ENCODE measurements at places on chromosomes 1 and 21.

DNA sequence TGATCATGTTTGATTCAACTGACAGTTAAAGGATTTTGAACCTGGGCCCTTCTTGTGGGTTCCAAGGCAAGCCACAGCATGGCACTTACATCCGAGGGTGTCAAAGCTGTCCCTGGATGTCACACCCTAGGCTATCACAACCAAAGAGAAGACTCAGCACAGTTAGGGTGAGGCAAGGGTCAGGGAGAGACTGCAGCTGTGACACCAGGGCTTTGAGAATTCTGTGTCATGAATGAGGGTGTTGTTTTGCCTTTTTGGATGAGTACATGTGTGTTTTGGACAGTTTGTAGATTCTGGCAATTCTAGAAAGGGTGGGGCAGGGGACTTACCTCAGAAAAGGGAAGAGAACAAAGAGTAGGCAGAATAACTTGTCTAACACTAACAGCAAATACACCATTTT, 37.8 kb upstream of the ZNF326 start:
- DNase-seq = no peak

DNA sequence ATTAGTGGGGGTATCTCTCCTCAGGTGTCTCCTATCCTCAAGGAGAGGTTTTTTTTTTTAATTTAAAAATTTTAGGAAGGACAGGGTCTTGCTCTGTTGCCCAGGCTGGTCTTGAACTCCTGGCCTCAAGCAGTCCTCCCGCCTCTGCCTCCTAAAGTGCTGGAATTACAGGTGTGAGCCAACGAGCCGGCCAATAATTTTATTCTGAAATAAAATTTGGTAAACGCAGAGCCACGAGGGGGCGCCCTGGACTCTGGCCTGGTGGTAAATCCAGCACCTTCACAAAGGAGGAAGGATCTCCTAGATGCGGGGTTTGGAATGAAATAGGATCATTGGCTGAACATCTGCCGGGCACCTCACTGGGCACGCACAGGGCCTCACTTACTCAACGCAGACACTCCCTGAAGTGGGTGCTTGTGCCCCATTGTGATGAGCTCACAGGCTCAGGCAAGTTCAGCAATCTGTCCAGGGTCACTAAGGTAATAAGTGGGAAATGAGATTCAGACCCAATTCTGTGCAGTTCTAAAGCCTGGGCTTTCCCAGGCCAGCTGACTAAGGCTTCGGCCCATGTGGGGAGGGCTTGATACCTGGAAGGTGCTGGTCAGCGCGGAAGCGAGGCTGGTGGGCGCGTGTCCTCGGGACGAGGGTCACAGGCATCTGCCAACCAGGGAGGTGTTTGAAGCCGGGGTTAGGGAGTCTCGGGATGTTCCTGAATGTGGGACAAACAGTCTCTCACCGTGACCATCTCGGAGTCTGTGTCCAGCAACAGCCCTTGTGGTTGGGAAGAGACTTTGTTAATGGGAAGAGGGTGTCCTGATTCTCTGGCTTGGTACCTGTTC, 32.7 kb upstream of the ETV3 start:
- no peak for DNase-seq

DNA sequence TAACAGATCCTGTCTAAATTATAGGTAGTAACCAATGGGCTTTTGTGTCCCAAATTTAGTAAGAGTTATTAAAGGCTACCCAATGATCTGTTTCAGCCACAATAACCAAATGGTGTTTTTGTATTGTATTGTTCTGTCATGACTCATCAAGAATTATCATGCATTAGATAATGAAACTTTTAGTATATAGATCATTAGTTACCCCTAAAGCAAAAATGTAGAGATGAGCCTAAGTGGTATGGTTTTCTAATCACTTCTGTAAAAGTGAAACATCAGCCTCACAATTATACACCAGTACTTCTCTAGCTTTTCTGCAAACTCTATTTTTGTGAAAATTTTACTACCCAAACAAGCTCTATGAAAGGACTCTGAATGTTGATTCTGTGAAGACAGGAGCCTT, 71.4 kb downstream of the LRRC7 start:
- no peak for DNase-seq

DNA sequence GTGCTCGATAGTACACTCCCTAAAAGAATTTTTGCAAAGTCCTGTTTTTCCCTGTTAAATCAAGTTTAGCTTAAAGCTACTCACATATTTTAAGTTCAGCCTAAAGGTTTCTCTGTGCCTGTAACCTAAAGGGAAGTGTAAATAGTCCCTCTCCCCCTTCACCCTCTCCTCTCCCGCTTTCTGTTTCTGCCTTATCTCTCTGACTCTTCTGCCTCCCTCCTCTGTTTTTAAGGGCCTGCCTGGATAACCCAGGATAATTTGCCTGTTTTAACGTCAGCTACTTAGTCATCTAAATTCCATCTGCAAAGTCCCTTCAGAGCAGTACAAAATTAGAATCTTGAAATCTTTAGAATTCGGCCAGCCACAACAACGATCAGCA, 92.6 kb downstream of the NID1 start:
- no peak for DNase-seq

DNA sequence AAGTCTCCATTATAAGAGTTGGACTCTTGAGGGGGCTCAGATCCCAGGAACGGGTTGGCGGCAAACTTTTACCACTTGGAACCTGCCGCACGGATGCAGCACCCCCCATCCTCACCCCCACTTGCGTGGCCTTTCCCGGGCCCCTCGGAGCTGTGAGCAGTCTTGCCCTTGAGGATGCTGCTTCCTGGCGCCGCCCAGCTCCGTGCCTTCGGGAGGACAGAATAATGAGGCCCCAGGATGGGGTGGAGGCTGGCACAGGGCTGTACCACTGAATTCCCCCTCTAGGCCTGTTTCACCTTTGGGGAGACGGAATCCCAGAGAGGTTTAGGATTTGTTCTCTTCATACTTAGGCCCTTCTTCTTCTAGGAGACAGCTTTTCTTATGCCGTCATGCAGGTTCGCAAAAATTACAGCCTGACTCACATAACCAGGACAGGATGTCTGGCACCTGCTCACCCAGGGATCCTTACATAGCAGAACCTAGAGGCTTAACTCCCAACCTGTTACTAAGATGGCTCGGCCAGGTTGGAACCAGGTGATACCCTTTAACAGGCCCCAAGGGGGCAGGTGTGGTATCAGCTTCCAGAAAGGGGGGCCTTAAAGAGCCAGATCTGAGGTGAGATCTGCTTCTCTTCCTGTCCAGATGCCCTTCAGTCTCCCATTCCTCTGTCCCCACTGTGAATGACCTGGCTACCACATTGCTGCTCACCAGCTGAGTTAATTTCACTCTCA, 1.5 kb downstream of the TRNP1 start:
- DNase-seq = no peak

DNA sequence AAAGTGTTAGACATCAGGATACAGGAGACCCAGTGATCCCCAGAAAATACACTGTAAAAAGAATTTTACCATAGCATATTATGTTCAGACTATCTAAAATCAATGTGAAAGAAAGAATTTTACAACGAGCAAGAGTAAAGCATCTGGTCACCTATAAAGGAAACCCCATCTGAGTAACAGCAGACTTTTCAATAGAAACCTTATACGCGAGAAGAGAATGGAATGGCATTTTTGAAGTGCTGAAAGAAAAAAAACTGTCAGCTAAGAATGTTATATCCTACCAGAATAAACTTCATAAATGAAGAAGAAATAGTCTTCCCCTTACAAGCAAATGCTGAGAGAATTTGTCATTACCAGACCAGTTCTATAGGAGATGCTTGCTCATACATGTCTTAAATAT, 532.1 kb upstream of the NR5A2 start:
- DNase-seq = no peak

DNA sequence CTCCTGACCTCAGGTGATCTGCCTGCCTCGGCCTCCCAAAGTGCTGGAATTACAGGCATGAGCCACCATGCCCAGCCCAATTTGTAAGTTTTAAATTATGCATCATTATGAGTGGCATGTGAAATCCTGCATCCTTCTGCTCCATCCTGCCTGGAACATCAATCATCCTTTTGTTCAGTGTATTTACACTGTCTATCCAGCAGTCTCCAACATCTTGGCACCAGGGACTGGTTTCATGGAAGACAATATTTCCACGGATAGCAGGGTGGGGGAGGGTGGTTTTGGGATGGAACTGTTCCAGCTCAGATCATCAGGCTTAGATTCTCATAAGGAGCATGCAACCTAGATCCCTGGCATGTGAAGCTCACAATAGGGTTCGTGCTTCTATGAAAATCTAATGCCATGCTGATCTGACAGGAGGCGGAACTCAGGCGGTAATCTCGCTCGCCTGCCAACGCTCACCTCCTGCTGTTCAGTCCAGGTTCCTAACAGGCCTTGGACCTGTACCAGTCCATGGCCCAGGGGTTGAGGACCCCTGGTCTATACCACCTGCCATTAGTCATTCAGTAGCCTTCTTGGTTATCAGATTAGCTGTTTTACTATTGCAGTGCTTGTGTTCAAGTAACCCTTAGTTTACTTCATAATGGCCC, 22.2 kb upstream of the TCEA3 start:
- DNase-seq = no peak

- DNase-seq = no peak
Measured at GRCh38 chr1:18348354-18348753, 132.4 kb upstream of the KLHDC7A start.

- DNase-seq = no peak
Measured at GRCh38 chr1:24683713-24684162, 40.6 kb downstream of the SRRM1 start.

- DNase-seq = no peak
Measured at GRCh38 chr1:64161357-64161941, 42.0 kb upstream of the UBE2U start.

DNA sequence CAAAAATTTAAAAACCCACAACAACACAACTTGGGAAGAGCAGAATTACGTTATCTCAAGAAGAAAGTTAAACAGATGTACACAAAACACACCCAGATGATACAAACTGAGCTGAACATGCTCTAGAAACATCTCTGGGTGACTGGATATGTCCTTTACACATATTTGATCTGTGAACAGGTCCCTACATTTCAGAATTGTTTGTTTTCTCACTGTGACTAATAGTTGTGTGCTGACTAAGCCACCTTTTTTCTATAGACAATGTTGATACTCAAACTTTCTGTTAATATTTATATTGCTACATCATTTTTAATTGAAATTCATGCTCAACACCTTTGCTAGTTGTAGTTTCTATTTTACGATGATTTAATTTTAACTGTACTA, 1.0 kb upstream of the F11R start:
- DNase-seq = no peak

- DNase-seq = no peak
Measured at GRCh38 chr1:201639826-201640225, 100.9 kb downstream of the NAV1 start.

DNA sequence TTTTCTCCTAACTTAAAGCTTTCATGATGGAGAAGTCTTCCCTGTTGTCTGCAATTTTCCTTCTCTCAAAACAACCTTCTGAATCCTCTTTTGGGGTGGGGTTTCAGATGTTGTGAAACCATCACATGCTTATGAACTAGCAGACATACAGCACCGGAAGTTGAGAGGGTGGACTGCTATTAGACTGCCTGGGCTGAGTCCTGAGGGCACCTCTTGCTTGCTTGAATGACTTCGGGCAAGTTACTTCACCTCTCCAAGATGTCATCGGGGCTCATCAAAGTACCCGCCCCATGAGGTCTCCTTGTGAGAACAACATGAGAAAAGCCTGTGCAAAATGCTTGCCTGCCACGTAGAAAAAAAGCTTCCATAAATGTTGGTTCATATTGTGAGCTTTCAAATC, 89.6 kb downstream of the CCDC185 start:
- no peak for DNase-seq

DNA sequence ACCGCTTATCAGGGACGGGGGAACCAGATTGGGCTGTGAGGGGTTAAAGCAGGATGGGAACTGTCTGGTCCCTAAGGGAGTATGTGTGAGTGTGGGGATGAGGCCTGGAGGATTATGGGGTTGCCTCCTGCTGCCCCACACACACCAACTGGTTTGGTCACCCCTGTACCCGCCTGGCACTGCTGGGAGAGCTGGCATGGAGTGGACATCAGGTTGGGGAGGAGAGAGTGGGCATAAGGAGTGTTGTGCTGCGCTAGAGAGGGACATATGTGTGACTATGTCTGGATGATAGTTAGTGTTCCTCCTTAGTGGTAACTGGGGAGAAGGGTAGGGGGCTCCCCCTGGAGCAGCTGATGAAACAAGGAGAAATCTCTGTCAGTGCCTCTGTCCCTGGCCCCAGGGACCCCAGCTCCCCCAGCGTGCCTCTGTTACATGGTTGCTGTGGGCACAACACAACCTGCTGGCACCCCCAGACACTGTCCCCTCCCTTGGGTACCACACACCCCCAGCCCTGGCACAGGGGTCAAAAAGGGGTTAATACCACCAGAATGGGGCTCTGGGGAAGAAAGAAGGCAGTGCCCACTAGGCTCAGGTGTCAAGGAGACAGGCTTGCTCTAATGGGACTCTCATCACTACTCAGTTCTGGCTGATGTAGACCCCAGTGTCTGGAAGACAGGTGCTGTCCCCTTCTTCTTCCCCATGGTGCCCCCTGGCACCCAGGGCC, 1.9 kb downstream of the ZBTB7B start:
- DNase-seq = no peak

DNA sequence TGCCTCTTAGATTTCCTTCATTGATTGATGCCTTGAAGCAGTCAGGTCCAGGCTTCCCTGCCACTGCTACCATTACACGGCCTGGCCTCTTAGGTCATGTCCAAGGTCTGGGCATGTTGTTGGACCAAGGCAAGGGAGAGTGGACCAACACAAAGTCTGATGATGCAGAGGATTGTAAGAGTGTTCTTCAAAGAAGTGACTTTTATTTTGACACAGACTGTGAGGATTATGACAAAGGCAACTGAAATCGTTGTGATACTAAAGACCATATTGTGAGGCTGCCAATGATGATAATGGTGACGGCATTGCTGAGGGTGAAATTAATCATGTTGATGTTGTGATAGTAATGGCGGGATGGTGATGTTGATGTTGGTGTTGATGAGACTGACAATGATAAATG, 149.5 kb downstream of the GRIK3 start:
- no peak for DNase-seq

DNA sequence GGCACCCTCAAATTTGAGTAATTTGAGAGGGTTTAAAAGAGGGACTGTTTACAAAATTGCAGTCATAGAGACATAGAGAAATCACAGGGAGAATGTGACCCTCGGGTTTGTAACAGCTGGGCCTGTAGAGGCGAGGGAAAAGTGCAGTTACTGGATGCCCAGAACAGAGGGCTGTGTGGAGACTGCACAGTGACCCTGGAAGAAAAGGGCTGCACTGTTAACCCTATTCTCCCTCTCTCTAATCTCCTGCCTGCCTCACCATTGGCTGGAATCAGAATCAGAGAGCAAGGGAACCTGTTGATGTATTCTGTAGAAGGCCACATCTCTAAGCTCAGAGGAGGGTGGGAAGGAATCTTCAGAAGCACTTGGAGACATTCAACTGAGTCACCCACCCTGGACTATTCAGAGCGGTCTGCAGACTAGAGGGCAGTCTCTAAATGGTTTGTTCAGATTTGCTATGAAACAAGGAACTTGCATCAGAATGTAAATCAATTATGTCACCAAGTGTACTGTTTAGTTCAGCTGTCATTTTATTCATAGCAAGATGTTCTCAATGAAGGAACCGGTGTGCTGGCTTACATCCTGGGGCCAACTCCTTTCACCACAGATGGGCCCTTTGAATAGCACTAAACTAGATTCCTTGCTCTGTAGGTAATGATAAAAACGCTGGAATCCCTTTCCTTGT, 132.2 kb upstream of the HOOK1 start:
- DNase-seq = no peak

Data from stimulated activated CD8-positive, alpha-beta memory T cell treated with anti-CD3 and anti-CD28 coated beads, Interleukin-15, amount 100 ng/mL, for 24 hours (primary cell).